ENCODE measurements at places on chromosomes 3 and 15.

GRCh38 chr3:182904164-182904563 is 76.2 kb downstream of the DCUN1D1 start:
- DNase-seq, result no peak

DNA sequence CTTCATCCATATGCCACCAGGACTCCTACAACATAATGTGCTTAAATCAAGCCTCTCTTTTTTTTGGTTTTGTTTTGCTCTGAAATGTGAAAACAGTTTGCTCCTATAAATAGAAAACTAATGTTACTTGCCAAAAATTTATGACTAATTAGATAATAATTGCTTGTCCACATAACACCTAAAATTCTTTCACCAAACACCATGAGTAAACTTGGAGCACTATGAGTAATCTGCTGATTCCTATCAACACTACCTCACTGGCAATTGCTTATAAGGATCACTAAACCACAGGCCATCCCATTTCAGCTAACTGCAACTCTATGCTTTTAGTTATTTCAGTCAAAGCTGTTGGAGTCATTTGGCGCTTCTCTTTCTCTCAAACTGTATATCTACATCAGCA is 252.7 kb downstream of the EPHA3 start:
- no peak for DNase-seq

GRCh38 chr3:107782054-107782453 is 259.3 kb downstream of the BBX start:
- no peak for DNase-seq

GRCh38 chr3:99943931-99944761 is 126.5 kb downstream of the CMSS1 start:
- no peak for DNase-seq

DNA sequence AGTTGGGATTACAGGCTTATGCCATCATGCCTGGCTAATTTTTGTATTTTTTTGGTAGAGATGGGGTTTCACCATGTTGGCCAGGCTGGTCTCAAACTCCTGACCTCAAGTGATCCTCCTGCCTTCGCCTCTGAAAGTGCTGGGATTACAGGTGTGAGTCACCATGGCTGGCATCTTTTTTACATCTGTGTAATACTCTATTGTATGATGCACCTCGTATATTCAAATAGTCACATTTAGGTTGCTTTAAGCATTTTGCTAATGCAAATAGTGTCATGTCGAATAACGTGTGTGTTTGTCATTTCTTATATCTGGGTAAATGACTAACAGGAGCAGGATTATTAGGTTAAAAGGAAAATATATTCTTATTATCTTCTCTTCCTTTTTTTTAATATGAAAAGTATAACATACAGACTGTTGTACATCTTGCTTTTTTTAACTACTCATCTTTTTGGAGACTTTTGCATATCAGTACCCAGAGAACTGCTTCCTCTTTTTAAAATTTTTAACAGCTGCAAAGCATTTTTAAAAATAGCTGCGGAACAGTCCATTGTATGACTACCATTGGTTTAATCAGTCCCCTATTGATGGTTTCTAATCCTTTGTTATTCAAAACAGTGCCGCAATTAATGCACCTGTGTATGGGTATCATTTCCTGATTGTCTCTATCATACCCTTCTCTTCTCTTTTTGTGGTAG is 13.4 kb downstream of the SCAMP5 start:
- DNase-seq, result no peak

DNA sequence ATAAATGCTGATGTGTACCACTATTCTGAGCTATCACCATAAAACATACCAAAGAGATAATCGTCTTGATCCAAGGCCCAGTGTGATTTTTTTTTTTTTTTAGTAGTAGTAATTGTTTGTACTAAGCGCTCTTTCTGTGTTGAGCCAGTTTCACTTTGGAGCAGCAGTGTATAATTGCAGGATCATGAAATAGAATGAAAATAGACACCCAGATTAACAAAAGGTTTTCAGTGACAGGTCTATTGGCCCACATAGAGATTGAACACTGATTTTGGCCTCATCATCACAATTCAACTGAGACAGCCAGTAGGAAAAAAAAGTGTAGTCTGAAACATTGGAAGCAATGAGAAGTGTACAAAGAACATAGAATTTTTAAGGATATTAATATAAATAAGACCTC is 749.8 kb downstream of the NAALADL2 start:
- DNase-seq, result no peak

DNA sequence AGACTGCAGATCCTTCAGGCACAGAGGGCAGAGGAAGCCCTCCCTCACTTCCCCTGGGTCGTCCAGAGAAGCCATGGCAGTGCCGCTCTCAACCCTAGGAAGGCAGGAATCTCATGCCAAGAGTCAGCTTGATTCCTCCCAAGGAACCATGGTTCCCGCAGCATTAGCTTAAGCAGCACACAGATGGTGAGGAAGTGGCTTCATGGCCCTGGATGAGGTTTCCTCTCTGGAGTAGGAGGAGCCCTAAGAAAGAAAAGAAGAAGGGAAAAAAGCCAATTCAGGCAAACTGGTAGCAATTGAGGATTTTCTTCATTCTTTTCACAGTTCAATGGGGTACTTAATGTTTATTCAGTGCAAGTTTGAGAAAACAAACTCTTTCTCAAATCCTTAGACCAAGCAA is 2.9 kb downstream of the RBSN start:
- no peak for DNase-seq

DNA sequence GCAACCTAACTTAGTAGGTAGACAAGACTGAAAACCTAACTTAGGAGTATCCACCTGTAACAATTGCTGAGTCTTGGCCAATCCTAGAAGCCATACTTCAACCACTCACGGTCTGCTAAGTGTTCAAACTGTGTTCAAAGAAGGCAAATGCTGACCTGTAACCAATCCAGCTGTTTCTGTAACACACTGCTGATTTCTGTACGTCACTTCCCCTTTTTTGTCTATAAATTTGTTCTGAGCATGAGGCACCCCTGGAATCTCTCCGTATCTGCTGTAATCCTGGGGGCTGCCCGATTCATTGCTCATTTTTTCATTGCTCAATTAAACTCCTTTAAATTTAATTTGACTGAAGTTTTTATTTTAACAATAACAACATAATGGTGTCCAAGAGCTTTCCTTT is 451.4 kb upstream of the ATP10A start:
- no peak for DNase-seq

- no peak for DNase-seq
Observed at GRCh38 chr3:196072313-196072712, 9.6 kb downstream of the TFRC start.
